ENCODE measurements at places on chromosomes 5 and 9.

- no peak for ATAC-seq
These were observed 448.0 kb downstream of the SPOCK1 start for GRCh38 chr5:137051161-137051560.

DNA sequence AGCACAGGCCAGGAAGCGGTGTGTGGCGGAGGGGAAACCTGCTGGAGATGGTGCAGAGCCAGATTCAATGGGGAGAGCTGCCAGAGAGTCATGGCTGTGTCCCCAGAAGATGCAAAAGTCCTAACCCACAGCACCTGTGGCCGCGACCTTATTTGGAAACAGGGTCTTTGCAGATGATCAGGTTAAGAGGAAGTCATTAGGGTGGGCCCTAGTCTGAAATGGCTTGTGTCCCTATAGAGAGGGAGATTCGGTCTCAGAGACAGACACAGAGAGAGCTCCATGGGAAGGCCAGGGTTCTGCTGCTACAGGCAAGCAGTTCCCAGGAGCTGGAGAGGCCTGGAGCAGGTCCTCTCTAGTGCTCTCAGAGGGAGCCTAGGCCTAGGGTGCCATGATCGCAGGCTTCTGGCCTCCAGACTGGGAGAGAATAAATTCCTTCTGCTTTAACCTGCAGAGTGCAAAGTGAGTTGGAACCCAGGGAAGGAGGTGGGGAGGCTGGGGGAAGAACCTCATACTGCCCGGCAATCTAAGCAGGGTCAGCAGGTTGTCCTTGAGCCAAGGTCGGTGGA, 1.9 kb upstream of the LPCAT1 start:
- no peak for ATAC-seq

- no peak for ATAC-seq
These were observed 984.9 kb downstream of the TLE4 start for GRCh38 chr9:80556631-80557030.

DNA sequence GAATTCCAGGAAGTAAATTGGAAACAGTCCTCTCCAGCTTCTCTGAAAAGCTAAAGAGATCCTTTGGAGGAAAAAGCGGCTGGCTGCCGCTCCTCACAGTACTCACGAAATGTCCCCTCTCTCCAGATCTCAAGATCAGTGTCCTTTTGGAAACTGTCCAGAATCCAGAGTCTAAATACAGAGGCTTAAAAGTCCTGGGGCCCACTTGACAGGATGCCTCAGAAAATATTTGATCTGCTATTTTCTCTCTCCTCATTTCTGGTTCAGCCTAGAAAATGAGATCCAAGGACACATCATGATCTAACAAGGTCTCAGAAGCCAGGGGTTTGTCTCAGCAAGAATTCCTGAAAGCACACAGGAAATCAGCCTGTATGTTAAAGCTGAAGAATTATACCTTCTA, 7.2 kb downstream of the C1QTNF2 start:
- ATAC-seq = no peak

DNA sequence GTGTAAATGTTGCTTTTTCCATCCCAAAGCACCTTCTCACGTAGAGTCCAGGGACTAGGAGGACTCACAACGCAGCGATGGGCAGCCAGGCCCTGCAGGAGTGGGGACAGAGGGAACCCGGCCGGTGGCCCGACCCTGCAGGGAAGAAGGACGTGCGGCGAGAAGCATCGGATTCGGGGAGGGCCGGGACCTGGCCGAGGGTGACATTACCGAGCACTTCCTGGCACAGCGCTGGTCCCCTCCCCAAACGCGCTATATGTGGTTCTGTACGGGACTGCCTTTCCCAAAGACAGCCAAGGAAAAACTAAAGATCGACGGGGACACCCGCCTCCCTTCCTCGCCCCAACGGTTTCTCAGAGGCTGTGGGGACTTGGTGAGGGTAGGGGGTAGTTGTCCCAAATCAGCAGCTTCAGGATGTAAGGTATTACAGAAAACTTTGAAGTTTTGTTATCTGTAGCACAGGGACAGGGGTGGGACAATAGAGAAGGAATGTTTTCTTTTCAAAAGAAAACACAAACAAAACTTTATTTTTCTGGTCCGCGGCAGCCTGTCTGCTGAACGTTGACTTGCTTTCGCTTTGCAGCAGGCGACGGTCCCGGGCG, 887 bp upstream of the MAP3K1 start:
- ATAC-seq = no peak

DNA sequence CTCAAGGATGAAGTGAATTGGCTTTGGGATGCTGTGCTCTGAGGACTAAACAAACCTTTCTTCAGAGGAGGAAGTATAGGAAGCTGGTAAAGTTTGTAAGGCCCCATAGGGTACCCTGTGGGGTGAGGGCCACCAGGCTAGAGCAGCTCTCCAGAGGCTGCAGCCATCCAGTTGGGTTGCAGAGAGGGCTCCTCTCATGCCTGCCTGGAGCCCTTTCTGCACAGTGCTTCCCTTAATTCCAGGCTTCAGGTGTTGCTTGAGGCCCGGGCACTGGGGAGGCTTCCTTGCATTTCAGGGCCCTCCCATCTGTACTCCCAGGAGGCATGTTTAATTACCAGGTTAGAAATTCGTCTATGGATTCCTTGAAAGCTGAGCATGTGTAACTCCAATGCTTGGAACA, 95.3 kb upstream of the FSTL4 start:
- no peak for ATAC-seq

DNA sequence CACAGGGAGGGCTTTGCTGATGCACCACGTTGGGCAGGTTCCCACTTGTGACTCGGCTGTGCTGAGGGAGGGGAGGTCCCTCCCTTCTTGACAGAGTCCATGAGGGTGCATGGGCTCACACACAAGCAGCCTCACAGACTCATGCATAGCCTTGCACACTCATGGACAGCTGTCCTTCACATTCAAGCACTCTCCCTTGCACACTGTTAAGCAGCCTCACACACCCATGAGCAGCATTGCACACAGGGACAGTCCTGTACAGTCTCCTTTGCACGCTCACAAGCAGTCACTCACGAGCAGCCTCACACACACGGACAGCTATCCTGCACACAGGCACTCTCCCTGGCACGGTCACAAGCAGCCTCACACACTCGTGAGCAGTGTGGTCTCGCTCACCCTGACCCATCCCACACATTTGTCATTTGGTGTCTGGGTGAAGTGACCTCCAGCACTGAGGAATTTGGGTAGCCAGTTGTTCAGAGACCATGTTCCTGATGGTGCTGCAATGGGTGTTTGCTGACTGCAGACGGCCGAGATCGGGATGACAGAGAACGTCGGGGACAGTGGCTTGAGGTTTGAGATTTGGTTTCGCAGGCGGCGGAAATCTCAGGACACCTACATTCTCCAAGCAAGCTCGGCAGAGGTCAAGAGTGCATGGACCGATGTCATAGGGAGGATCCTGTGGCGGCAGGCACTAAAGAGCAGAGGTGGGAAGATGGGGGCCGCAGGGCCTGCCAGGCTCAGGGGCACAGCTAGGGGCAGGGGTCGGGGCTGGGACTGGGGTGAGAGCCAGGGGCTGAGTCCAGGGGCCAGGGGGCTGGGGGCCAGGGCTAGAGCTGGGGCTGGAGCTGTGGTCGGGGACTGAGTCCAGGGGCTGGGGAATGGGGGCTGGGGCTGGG, 17.7 kb upstream of the LRRC14B start:
- ATAC-seq = no peak

DNA sequence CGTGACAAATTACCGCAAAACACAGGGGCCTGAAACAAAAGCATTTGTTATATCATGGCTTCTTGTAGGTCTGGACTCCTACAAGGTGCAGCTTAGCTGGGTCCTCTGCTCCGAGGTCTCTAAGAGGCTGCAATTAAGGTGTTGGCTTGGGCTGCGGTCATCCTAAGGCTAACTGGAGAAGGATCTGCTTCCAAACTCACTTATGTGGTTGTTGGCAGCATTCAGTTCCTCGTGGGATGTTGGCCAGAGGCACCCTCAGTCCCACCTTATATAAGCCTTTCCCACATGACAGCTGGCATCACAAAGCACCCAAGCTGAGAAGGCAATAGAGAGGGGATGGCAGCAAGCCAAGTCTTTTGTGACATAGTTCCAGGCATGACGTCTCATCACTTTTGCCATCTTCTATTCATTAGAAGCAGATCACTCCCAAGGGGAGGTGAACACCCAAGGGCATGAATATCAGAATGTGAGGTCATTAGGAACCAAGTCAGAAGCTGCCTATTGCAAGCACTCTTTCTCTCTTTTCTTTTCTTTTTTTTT, 47.9 kb upstream of the ZBTB43 start:
- ATAC-seq = no peak

GRCh38 chr9:130766927-130767307, 68.1 kb upstream of the ABL1 start:
- no peak for ATAC-seq

DNA sequence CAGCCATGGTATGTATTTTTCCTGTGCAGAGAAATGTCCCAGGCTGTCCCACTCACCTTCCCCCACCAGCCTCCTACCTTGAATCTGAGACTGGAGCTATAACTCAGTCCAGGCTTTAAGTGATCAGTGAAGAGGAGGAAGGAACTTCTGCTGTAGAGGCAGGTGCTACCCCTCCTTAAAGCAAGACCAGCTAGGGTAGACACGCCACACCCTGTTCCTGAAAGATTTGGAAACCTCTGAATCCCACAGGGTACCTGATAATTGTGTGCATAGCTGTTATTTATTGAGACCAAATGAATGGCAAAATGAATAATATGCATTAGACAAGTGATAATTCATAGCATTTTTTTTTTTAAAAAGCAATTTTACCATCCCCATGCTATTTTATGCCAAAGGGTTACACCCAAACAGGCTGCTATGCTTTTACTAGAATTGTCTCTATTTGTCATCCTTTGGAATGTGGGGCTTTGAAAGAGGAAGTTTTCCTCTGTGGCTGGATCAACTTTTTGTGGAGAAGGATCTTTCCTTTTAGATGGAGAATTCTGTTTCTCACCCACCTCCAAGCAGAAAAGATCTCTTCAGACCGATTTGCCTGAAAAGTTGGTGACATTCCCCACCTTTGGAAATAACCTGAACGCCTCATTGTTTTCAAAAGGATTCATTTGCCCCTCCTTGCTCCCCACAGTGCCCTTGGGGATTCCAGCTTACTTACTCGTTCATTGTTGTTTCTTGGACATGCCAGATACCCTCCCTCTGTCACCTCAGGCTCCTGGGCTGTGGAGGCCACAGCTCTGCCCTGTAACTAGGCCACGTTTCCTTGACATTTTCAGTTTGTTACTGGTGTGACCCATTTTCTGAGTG, 248.7 kb downstream of the NR3C1 start:
- ATAC-seq = no peak
